Left lung (tissue), 14 donors: ENCODE measurements at places on chromosomes 6 and 20. TPM values are rescaled to one million over a fixed set of nuclear protein-coding genes. Genes with fewer than 3 reads are reported as not detected.
A peak's percentile ranks its signal among the peaks of the same experiment; 100 is the strongest.

DNA sequence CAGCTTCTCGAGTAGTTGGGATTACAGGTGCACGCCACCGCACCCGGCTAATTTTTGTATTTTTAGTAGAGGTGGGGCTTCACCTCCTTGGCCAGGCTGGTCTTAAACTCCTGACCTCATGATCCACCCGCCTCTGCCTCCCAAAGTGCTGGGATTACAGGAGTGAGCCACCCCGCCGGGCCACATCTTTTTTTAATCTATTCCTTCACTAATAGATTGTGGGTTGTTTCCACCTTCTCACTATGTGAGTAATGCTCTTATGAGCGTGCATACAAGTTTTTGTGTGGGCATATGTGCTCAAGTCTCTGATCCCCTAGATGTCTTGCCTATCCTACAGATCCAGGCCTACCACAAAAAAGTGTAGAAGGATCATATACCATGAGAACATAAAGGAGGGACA is 30.7 kb downstream of the CARMIL1 start:
- H3K27ac ChIP-seq: no peak overlapping the region
- no peaks in the 10 kb centered on the region for H3K27me3 ChIP-seq
- DNase-seq: no peak
- no peaks in the 10 kb centered on the region for H3K36me3 ChIP-seq
- H3K4me3 ChIP-seq: no peak overlapping the region

DNA sequence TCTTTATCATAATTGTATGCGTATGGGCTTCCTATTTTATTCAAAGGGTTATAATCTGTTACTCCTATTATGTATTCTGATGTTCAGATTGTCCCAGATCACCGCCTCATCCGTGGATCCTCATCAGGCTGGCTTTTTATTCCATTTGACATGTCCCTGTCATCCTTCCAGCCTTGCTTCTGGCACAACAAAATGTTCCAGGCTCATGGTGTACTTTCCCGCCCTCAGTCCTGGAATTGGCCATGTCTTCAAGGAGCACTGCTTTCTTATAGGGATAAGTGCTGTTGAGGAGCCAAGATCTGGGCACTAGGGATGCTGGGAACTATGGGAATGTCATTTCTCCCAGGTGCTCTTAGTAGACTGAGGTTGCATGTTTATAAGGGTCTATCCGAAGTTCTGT is 207.8 kb downstream of the JARID2 start:
- H3K36me3 ChIP-seq: peaks cover 11% of the 10 kb centered on the region
- H3K4me1 ChIP-seq: peaks cover 12% of the 10 kb centered on the region
- H3K27ac ChIP-seq: no peak overlapping the region
- DNase-seq: no peak
- no peak overlapping the region for H3K4me3 ChIP-seq

DNA sequence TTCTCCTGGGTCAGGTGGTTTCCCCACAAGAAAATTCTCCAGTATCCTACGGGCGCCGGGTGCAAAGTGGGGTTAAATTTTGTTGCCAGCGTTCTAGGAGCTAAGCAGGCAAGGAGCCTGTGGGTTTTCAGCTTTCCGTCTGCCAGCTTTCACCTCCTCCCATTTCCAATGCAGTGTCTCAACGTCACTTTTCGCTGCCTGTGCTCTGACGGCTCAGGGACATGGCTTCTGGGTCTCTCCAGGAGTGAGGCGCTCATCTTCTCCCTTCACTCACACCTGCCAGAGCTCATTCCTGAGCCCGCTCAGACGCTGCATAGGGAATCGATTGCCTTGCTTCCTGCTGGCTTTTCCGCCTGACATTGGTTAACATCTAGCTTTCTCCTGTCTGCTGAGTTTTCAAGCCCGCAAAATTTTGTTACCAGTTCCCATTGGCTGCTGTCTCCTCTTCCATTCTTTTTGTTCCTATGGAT is 7.3 kb upstream of the NAA20 start:
- H3K4me1 ChIP-seq: peaks cover 37% of the 10 kb centered on the region
- no peak for DNase-seq
- no peak overlapping the region for H3K4me3 ChIP-seq
- no peaks in the 10 kb centered on the region for H3K27me3 ChIP-seq
- peak overlapping the region; percentile 42 for H3K27ac ChIP-seq

The FAM184A gene
- 21.7 TPM for total RNA-seq

The SOX18 gene
- total RNA-seq: 69.2 TPM

DNA sequence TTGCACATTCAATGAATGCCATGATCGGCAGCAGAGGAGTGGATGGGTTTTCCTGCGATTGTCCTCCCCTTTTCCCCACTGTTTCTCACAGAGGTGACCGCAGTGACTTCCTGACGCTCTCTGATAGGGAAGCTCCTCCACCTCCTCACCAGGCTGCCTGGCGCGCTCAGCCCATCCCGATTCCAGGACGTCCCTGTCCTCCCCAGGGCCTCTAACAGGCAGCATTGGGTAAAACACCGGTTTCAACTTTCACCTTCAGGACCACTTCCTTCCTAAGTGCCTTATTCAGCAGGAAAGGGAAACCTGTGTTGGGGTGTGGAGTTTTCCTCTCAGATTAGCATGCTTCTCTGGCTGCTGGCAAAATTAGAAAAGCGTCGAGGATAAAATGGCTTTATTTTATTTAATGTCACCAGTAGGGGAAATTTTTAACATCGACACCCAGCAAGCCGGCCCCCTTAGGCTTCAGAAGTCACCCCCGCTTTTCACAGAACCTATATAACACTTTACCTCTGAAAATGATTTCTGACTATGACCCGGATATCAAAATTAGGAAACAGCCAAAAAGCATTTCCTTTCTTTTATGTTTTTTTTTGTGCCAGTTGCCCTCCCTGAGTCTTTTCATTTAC is 570.4 kb upstream of the GJE1 start:
- H3K27me3 ChIP-seq: no peaks in the 10 kb centered on the region
- H3K27ac ChIP-seq: peak overlapping the region; percentile 34
- H3K36me3 ChIP-seq: no peaks in the 10 kb centered on the region
- no peak for DNase-seq
- H3K4me3 ChIP-seq: peak overlapping the region; percentile 14

DNA sequence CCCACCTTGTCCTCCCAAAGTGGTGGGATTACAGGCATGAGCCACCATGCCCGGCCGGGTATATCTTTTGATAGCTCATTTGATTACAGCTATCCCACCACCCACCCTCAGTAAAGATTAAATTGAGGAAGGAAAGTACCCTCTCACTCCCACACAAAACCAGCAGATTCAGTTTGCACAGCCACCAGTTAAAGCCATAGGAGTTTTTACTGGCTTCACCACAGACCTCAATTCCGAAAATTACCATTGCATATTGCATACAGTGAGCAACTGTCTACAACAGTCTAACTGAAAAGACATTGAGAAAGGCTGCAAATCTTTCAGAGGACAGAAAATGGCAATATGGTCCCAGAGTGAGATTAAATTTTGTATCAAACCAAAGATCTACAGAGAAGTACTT is 34.9 kb downstream of the ESF1 start:
- H3K4me1 ChIP-seq: no peaks in the 10 kb centered on the region
- H3K4me3 ChIP-seq: no peak overlapping the region
- no peak for DNase-seq

The CTAGE9 gene
- not detected for total RNA-seq

The KCTD20 gene
- 47.4 TPM for total RNA-seq

The PTK6 gene
- 4.5 TPM for total RNA-seq

DNA sequence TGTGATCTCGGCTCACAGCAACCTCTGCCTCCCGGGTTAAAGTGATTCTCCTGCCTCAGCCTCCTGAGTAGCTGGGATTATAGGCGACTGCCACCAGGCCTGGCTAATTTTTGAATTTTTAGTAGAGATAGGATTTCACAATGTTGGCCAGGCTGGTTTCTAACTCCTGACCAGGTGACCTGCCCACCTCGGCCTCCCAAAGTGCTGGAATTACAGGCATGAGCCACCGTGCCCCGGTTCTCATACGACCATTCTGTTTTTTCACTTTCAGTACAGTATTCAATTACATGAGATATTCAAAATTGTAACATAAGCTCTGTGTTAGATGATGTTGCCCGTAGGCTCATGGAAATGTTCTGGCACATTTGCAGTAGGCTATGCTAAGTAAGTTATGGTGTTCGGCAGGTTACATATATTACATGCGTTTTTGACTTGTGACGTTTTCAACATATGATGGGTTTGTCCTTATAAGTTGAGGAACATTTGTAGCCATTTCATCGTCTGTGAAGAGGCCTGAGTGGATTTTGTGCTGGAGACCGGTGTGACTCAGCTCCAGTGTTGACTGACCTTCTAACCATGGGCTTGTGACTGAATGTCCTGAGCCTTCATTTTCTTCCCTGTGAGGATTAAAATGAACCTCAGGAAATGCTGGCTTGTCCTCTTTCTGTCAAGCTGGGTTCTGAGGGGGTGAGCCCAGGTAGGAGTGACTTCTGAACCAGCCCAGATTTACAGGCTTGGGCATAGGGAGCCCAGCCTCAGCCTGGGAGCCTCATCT is 12.2 kb downstream of the PPARD start:
- H3K4me1 ChIP-seq: no peaks in the 10 kb centered on the region
- H3K27me3 ChIP-seq: no peaks in the 10 kb centered on the region
- H3K36me3 ChIP-seq: peaks cover 85% of the 10 kb centered on the region

DNA sequence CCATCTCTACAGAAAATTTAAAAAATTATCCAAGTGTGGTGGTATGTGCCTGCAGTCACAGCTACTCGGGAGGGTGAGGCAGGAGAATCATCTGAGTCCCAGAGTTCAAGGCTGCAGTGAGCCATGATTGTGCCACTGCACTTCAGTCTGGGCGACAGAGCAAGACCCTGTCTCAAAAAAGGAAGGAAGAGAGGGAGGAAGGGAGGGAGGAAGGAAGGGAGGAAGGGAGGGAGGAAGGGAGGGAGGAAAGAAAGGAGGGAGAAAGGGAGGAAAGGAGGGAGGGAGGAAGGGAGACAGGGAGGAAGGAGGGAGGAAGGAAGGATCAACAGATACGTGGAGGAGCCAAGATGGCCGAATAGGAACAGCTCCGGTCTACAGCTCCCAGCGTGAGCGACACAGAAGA is 90.1 kb downstream of the ZNF217 start:
- H3K4me1 ChIP-seq: no peaks in the 10 kb centered on the region
- no peak overlapping the region for H3K27ac ChIP-seq
- no peak for DNase-seq
- no peaks in the 10 kb centered on the region for H3K27me3 ChIP-seq
- no peak overlapping the region for H3K4me3 ChIP-seq

- no peak overlapping the region for H3K4me3 ChIP-seq
- H3K4me1 ChIP-seq: no peaks in the 10 kb centered on the region
- no peaks in the 10 kb centered on the region for H3K36me3 ChIP-seq
- H3K27ac ChIP-seq: no peak overlapping the region
- peak; percentile 22 for DNase-seq
- H3K27me3 ChIP-seq: no peaks in the 10 kb centered on the region
Measured at GRCh38 chr20:57652606-57653545, 32.6 kb upstream of the ZBP1 start.

GRCh38 chr6:13407709-13408695 is 79.4 kb downstream of the GFOD1 start:
- H3K27me3 ChIP-seq: no peaks in the 10 kb centered on the region
- H3K27ac ChIP-seq: peak overlapping the region; percentile 83
- H3K36me3 ChIP-seq: no peaks in the 10 kb centered on the region
- DNase-seq: no peak
